ENCODE measurements at places on chromosomes 11 and 22.

- DNase-seq: no peak
Measured at GRCh38 chr11:128487978-128488377, 99.4 kb downstream of the ETS1 start.

DNA sequence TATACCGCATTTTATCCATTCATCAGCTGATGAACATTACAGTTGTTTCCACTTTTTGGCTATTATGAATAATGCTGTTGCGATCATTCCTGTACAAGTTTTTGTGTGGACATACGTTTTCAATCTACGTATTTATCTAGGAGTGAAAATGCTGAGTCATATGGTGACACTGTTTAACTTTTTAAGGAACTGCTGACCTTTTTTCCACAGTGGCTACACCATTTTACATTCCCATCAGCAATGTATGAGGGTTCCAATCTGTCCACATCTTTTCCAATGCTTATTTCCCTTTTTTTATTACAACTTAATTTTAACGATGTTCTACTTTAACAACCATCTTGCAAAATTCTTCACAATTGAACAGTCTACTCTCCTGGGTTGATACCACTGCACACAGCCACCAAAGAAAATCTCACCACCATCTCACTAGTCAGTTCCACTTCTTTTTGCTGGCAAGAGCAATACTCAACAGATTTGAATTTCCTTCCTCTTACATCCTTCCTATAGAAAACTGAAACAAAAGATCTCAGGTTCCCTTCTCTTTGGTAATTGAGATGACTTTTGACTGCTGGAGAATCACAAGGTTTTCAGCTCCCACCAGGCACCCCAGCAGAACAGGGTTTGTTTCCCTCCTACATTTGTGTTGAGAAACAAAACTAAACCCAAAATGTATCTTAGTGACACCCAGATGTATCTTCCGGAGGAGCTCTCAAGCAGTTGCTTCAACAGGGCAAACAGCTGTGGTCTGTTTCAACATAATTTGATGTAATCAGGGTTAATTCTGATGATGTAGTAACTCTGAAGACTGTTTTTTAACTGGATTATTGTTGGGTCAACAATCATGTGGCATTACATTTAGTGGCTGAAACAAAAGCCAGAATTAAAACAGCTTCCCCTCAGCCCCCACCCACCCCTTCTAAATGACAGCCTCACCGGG, 7.0 kb upstream of the GAB2 start:
- no peak for DNase-seq

DNA sequence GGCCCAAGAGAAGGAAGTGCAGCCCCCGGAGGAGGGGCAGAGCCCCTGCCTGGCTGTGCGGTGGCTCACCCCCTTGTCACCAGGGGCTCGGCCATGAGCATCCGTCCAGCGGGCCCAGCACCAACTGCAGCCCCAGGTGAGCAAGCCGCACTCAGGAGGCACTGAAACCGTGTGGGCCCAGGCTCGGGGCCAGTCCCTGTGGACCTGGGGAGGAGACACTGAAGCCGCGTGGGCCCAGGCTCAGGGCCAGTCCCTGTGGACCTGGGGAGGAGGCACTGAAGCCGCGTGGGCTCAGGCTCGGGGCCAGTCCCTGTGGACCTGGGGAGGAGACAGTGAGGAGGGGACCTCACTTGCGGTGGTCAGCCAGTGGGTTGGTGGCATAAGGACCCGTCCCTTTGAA, 13.9 kb downstream of the LSP1 start:
- no peak for DNase-seq

- DNase-seq: no peak
Measured at GRCh38 chr22:42820045-42820763, 36.9 kb downstream of the ARFGAP3 start.

DNA sequence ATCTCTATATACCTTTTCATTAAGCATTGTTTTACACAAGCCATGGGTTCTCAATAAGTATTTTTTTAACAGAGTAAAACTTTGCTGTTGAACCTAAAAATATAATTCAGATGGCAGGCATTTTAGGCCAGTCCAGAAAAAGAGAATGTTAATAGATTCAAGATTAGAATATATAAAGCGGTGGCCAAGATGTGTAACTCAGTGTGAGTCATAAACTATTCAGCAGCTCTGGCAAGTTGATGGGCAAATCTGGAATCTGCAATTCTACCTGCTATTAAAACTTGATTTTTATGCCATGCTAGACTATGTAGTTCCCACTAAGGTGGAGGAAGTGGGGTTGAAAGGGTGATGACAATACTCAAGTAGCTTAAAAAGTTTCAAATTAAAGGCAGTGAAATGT, 45.4 kb downstream of the CASP12 start:
- no peak for DNase-seq
